ENCODE measurements at places on chromosomes 1 and 21.

DNA sequence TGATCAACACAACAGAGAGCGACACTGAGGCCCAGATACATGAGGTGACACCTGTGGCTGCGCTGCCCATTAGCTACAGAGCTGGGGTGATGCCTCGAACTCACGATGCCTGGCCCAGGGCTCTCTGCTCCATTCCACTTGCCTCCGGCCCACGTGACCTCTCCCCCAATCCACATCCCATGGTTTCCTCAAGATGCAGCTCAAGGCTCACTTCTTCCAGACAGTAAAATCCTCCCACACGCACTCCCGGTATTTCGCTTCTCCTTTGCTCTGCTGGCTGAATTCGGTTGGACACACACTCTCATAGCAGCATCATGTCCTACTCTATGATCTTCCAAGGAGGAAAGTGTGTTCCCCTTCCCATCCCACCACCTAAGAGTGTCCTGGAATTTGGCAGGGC, 672.5 kb downstream of the KIF26B start:
- no peak for DNase-seq

GRCh38 chr1:33143698-33144097, 38.1 kb downstream of the TRIM62 start:
- DNase-seq = peak; percentile 34

DNA sequence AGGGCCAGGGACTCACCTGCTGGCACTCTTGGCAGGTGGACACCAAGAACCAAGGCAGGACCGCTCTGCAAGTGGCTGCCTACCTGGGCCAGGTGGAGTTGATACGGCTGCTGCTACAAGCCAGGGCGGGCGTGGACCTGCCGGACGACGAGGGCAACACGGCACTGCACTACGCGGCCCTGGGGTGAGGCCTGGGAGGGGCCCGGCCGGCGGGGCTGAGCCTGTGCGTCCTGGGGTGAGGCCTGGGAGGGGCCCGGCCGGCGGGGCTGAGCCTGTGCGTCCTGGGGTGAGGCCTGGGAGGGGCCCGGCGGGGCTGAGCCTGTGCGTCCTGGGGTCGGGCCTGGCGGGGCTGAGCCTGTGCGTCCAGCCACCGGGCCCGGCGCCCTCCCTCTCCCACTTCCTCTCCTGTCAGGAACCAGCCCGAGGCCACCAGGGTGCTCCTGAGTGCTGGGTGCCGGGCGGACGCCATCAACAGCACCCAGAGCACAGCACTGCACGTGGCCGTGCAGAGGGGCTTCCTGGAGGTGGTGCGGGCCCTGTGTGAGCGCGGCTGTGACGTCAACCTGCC, 4.6 kb upstream of the MMP23B start:
- DNase-seq = no peak

- DNase-seq = peak; percentile 65
Measured at GRCh38 chr1:201649761-201650622, 111.1 kb downstream of the NAV1 start.

DNA sequence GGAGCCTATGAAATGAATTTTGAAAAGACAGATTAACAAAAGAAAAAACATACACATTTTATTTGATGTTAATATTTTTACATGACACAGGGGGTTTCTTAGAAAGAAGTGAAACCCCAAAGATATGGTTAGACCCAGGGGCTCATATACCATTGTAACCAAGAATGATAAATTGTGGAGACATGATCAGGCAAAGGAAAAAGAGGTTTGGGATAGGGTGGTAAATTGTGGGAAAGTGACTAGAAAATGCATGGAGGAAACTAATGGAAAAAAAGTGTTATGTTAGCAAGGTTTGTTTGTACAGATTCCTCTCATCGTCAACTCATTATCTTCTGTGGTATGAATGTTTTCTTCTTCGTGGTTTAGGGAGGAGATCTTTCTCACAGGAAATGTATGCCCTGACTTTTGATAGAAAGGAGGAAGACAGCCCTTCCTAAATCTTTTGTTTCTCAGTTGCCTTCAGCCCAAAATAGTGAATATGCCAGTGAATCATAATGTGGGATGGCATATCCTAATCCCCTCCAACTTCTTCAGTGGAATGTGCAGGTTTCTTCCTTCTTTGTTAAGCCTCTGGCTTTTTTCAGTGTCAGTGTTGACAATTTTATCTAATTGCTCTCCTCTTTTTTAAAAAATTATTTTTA, 140.4 kb upstream of the UBE2U start:
- no peak for DNase-seq

GRCh38 chr1:110188035-110188618, 22.0 kb upstream of the KCNC4 start:
- no peak for DNase-seq

DNA sequence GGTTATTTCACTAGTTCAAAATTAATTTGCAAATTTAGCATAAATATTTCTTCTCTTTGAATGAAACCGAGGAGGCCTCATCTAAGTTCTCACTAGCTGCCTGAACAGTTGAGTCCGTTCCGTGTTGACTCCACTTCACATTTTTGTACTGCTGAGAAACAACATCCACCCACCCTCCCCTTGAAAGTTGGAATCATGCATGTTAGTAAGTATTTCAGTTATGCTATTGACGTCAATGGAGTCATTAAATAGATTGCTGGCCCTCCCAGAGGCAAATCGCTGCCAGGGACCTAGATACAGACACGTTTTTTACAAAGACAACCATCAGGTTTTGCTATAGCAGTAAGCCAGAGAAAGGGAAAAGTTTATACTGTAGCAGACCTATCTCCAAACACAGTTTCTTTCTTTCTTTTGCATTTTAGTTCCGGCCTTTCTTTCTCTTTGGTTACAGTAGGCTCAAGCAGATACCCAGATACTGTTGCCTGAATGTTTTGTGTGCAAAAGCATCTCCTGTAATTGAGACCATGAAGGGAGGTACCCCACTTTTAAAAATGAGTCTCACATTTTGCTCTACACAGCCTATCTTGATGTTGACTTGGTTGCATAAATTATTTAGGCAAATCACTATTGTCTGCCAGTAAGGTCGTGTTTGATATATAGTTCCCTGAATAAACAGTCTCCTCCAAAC, 262.6 kb upstream of the SGIP1 start:
- DNase-seq = peak; percentile 97

DNA sequence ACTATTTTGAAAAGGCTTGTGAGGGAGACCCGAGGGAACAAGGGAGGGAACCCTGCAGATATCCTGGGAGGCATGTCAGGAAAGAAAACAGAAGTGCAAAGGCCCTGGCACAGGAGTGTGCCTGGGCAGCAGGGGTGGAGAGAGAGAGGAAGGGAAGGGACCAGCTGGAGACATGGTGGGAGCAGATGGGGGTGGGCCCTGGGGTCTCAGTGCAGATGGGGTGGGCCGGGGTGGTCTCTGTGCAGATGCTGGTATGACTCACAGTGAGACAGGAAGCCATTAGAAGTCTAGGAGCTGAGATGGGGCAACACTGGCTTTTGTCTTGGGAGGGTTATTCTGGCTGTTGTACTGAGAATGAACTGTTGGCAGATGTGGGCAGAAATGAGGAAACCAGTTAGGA, 363.6 kb upstream of the C1orf174 start:
- no peak for DNase-seq

GRCh38 chr1:27632387-27633297, 2.3 kb downstream of the FGR start:
- no peak for DNase-seq

DNA sequence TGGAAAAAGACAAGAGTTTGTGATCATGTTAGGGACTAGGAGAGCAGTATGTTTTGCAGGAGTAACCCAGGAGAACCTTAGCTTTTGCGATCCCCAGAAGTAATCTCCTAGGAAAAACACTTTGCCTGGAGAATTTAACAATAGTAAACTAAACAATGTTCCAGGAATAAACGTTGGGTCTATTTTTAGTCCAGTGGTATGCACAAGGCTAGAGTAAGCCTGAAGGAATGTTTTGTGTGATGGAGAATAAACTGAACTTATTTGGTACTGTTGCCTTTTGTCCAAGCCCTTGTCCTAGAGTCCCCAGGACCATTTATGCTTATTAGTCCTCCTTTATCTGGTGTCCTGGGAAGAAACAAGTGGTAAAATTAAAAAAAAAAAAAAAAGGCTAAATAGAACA, 28.7 kb upstream of the RGS5 start:
- DNase-seq = peak; percentile 41

- DNase-seq = no peak
Measured at GRCh38 chr21:38443110-38443509, 55.2 kb downstream of the ERG start.

- peak; percentile 8 for DNase-seq
Measured at GRCh38 chr1:199691540-199691939, 336.0 kb upstream of the NR5A2 start.

- DNase-seq = no peak
Measured at GRCh38 chr1:6329396-6329795, 64.2 kb downstream of the ACOT7 start.

DNA sequence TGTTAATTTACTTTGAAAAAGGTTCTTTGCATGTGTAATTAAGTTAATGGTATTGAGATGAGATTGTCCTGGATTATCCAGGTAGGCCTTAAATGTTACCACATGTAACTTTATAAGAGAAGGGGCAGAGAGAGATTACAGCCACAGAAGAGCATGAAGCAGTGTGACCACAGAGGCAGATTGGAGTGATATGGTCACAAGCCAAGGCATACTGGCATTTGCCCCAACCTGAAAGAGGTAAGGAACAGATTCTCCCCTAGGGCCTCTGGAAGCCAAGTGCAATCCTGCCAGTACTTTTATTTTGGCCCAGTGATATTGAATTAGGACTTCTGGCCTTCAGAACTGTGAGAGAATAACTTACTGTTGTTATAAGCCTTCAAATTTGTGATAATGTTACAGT, 23.0 kb downstream of the RNF2 start:
- no peak for DNase-seq

- no peak for DNase-seq
Measured at GRCh38 chr1:180301135-180301742, 71.2 kb downstream of the LHX4 start.

GRCh38 chr1:17181781-17182464, 23.0 kb upstream of the PADI1 start:
- no peak for DNase-seq

- DNase-seq = no peak
Measured at GRCh38 chr21:39064325-39065012, 118.8 kb downstream of the PSMG1 start.
